ENCODE measurements at places on chromosomes 16 and 17.

GRCh38 chr16:30526137-30526822 is at the start of gene ZNF768:
ZNF768 (minus strand) TSS chr16:30526566; CDS start chr16:30526413, 153 bp downstream.
- peak; percentile 42 for DNase-seq

GRCh38 chr17:47273245-47273644 is 19.6 kb downstream of the ITGB3 start:
- no peak for DNase-seq

GRCh38 chr17:76752006-76752405 is 14.1 kb downstream of the MFSD11 start:
- peak; percentile 23 for DNase-seq

GRCh38 chr16:79372503-79373184 is 227.9 kb downstream of the MAF start:
- DNase-seq = peak; percentile 9

DNA sequence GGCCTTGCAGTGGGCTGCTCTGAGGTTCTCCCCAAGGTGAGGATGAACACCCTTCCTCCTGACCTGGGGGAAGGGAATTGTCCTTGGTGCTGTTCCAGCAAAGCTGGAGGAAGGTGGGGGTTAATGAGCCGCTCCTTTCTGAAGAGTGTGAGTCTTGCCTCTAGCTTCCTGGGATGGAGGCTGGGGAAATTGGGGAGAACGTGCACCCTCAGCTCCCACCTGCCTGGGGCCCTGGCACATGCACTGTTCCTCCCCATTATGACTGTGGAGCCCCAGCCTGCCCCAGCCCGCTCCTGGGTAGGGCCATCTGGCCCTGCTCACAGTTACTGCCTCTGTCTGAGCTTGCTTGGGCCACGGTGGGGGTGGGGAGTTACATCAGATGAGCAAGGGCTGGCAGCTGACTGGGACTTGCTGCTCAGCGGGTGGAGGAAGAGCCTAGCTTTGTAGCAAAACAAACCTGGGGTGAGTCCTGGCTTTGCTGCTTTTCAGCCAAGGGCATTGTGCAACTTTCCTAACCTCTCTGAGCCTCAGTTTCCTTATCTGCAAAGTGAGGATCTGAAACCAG is 11.1 kb downstream of the TNS4 start:
- DNase-seq = peak; percentile 57

- no peak for DNase-seq
Observed at GRCh38 chr16:11056993-11057649, 112.8 kb downstream of the CLEC16A start.

DNA sequence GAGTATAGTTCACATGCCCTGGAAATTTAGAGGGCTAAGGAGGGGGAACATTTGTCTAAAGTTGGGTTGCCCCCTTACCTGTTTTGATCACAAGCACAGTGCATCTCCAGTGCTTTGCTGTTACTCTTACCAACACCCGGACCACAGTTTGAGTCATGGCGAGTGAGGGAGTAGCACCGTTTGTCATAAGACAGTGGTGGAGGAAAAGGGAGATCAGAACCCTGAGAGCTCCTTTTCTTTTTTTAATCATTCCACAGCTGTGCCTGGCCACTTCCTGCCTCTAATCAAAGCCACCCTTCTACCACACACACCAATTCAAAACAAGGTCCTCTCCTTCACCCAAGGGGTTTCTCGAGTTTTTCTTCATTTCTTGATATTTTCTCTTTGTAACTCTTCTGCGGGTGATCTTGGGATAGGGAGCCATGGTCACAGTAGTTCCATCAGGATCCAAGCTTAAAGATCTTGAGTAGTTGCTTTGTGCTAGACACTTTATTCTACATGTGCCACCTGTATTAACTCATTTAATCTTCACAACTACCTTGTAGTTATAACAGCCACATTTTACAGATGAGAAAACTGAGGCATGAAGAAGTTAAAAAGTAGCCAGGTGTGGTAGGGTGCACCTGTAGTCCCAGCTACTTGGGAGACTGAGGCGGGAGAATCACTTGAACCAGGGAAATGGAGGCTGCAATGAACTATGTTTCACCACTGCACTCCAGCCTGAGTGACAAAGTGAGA is 5.0 kb upstream of the MYL4 start:
- DNase-seq = peak; percentile 72

- DNase-seq = no peak
Observed at GRCh38 chr17:64015447-64015846, 5.0 kb downstream of the ICAM2 start.

- no peak for DNase-seq
Observed at GRCh38 chr17:40301315-40301714, 7.7 kb upstream of the RARA start.

- peak; percentile 81 for DNase-seq
Observed at GRCh38 chr17:29219378-29220047, 27.1 kb upstream of the CRYBA1 start.

- DNase-seq = no peak
Observed at GRCh38 chr16:15686287-15686686, 36.2 kb downstream of the NDE1 start.

DNA sequence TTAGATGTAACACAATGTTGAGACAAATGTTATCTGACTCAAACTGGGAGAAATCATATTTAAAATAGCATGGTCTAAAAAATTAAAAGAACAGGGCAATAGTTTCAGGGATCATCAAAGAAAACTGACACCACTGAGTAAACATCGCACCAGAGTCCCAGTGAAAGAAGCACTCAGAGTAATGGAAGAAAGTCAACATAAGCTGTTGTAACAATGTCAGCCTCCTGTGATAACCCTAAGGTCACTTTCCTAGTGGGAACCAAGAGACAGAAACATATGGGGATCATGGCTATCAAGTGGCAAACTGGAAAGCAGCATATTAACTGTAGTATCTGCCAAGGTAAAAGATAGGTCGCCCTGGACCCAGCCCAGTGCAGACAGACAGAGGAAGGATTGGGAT is 160.8 kb downstream of the CA10 start:
- no peak for DNase-seq

DNA sequence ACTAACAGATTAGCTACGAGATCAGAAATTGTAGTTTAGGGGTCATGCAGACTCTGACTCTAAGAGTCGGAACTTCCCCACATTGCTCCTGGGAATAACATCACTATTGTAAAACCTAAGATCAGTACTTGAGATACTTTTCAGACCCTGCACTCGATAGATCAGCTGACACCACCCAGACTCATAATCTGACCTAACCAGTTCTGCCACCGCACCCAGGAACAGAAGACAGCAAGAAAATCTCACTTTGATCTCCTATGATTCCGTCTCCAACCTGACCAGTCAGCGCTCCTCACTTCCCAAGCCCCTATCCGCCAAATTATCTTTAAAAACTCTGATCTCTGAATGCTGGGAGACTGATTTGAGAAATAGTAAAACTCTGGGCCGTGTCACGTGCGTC is 27.2 kb upstream of the ASGR2 start:
- DNase-seq = no peak

GRCh38 chr17:27824176-27824715 is 23.9 kb upstream of the NOS2 start:
- DNase-seq = no peak

GRCh38 chr16:10509534-10510025 is 70.8 kb downstream of the EMP2 start:
- DNase-seq = peak; percentile 75

DNA sequence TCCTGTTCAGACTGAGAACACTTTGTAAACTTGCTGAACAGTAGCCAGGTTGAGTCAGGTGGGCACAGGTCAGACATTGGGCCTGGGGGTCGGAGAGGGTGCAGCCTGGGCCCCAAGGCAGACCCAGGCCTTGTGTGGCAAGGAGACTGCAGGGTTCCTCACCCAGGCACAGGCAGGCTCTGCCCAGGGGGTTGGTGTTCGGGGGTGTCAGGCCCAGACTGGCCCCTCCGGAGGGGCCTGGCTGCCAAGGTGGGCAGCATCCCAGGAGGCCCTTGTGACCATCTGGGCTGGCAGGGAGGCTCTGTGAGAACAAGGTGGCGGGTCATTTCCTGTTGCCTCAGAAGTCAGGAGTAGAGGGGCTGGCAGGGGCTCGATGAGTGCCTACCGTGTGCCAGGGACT is 585 bp upstream of the MYO15A start:
- DNase-seq = no peak

DNA sequence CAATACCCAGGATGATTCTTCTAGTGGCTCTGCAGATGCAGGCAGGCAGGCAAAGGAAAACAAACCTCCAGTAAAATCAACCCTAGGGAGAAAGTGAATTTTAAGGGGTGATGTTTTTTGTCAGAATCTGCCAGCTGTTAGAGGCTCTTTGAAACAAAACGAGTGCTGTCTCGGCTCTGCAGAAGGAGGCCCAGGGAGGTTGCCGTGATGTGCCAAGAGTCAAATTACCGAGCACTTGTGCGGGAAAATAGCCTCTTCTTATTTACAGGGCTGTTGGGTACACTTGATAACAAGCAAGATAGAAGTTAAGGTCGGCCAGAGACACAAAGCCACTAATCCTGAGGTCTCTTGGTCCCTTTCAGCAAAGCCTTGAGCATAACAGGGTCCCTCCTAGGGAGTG is 68.9 kb upstream of the EEF2KMT start:
- no peak for DNase-seq

DNA sequence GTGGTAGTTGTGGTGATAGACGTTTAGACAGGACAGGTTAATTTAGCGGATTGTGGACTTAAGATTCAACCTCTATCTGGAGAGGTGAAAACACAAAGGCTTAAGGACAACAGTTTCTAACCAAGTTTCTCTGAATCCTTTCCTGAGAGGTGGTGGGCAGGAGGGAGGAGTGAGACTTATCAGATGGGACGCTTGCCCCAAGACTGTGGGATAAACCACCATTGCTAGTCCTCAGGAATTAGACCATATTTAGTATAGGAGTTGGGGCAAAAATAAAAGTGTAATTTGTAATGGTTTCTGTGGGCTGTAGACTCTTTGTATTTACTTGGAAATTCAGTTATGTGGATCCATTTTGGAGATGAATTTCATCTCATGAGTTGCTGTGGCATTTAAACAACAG is 6.6 kb downstream of the PDP2 start:
- no peak for DNase-seq

- no peak for DNase-seq
Observed at GRCh38 chr17:77242118-77242851, 101.5 kb downstream of the SEC14L1 start.

- DNase-seq = no peak
Observed at GRCh38 chr16:65024767-65025178, 97.1 kb downstream of the CDH11 start.

DNA sequence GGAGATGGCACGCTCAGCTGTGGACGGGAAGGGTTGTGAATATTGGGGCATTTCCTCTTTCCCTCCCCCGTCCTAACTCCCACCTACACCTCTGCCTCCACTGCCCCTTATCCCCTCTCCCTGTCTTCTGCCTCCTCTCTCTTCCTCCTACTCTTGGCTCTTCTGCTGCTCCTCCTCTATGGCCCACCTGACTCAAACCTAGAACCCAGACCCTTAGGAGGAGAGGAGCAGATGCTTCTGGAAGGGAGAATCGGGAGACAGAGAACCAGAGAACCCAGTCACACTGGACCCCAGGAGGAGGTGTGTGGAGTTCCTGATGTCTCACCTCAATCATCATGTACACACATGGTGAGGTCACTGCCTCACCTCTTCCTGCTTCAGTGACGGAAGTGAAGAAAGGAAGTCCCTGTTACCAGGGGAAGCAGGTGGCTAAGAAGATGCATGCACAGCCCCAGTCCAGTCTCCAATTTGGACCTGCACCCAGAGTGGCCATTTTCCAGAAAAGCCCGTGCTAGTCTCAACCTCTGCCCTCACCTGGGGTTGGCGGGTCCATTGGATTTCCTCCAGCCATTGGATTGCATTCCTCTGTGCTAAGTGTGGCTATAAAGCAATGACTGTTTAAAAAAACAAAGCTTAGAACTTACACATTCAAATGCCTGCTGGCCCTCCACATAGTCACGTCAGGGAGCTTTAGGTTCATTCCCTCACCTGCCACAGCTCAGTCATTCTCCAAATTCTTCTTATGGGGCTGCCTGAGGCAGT is 4.0 kb downstream of the RNF222 start:
- DNase-seq = peak; percentile 56

- no peak for DNase-seq
Observed at GRCh38 chr17:10034719-10035475, 129.8 kb upstream of the RCVRN start.

- no peak for DNase-seq
Observed at GRCh38 chr17:73039282-73039681, 53.2 kb downstream of the SLC39A11 start.

GRCh38 chr16:879986-880385 is 79.5 kb upstream of the GNG13 start:
- no peak for DNase-seq

GRCh38 chr17:64252831-64253230 is 10.2 kb downstream of the TEX2 start:
- DNase-seq = no peak

DNA sequence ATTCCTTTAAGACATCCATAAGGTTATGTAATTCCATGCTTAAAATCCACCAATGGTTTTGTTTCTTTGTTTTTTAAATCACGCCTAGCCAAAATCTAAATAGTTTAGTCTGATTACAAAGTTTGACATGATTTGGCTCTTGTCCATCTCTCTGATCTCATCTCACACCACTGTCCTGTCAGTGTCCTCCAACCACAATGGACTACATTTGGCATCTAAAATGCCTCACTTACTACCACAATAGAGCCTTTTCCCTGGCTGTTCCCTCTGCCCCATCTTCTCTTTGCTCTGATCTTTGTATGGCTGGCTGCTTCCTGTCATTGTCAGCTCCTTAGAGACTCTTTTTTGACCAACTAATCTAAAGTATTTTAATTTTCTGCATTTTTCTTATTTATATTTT is 157.2 kb downstream of the MYO1D start:
- DNase-seq = no peak

DNA sequence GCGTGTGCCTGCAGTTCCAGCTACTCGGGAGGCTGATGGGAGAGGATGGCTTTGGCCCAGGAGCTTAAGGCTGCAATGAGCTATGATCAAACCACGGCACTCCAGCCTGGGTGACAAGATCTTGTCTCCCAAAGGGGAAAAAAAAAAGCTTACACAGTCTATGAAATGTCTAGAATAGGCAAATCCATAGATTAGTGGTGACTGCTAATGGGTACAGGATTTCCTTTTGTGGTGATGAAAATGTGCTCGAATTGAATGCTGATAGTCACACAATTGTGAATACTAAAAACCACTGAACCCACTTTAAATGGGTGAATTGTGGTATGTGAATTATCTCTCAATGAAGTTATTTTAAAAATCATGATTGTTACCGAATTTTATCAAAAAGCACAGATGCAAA is 14.9 kb downstream of the USP7 start:
- no peak for DNase-seq

- no peak for DNase-seq
Observed at GRCh38 chr17:31329221-31329620, 7.8 kb upstream of the EVI2A start.

Measured in CD4-positive, alpha-beta T cell treated with Interleukin-17A for 4 hours (primary cell).